Right atrium auricular region (tissue), 2 donors: ENCODE measurements at places on chromosomes 3 and 15. TPM values are rescaled to one million over a fixed set of nuclear protein-coding genes. Genes with fewer than 3 reads are reported as not detected.

LNP1 gene
- 5.4 TPM for total RNA-seq

GRCh38 chr3:39183211-39184080, 8.9 kb downstream of the XIRP1 start:
- peaks cover 42% of the 10 kb centered on the region for H3K36me3 ChIP-seq
- H3K4me3 ChIP-seq = no peak overlapping the region
- no peaks in the 10 kb centered on the region for H3K4me1 ChIP-seq

DNA sequence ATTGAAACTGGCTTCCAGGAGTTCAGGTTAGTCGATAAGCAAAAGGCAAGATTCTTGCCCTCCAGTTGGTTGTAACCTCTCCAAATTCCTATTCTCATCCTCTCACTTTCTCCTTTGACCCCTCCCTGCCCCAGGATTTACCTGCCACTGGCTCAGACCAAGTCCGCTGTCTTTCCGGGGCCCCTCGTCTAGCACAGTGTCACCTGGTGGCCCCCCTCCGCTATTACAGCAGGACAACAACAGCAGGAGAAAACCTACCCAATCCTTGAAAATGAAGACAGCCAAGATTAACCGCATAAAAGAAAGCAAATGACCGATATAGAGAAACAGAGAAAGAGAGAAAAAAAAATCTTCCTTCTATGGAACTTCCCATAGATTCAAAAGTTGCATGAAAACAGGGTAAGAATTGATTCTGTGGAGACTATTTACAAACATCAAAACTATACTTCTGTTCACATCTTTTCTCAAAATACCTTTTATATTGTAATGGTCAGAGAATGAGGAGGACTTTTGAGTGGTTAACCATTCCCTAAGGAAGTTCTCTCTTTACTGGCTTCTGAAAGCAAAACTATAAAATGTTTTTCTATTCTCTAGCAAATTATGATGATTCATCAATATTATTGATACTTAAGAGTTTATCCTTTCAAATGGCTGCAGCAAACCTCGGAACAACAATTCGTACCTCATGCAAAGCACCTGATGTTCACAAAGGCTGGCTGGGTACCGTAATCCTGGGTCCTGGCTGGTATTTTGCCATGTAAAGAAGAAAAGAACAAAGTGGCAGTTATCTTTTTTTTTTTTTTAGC, 10.0 kb upstream of the ST8SIA2 start:
- no peak overlapping the region for H3K4me3 ChIP-seq
- DNase-seq = no peak
- no peaks in the 10 kb centered on the region for H3K36me3 ChIP-seq
- no peaks in the 10 kb centered on the region for H3K4me1 ChIP-seq
- no peak overlapping the region for H3K27ac ChIP-seq

GRCh38 chr15:42994546-42994945, 74.0 kb upstream of the TTBK2 start:
- no peak overlapping the region for H3K27ac ChIP-seq
- H3K27me3 ChIP-seq = no peaks in the 10 kb centered on the region
- H3K36me3 ChIP-seq = peaks cover 23% of the 10 kb centered on the region
- DNase-seq = no peak

IQCF5 gene
- total RNA-seq = not detected

DNA sequence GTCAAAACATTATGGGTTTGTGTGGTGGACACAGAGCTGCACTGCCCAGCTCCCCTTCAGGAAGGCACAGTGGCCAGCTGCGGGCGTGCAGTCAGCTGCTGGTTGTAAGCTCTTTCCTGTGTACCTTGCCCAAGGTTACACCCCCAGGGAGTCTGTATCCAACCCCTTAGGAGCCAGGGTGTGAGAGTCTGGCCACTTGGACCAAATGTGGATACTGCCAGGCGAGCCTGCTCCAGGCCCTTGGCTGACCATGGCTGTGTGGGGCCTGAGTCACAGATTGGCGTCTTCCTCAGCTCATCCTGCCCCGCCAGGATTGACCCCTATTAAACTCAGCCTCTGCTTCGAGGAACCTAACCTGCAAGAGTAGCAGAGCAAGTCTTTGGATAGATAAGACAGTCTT, 56.9 kb downstream of the ABHD5 start:
- H3K27me3 ChIP-seq = no peaks in the 10 kb centered on the region
- no peak for DNase-seq
- H3K27ac ChIP-seq = peak overlapping the region; percentile 22
- no peak overlapping the region for H3K4me3 ChIP-seq

EXD1 gene
- total RNA-seq = not detected

DNA sequence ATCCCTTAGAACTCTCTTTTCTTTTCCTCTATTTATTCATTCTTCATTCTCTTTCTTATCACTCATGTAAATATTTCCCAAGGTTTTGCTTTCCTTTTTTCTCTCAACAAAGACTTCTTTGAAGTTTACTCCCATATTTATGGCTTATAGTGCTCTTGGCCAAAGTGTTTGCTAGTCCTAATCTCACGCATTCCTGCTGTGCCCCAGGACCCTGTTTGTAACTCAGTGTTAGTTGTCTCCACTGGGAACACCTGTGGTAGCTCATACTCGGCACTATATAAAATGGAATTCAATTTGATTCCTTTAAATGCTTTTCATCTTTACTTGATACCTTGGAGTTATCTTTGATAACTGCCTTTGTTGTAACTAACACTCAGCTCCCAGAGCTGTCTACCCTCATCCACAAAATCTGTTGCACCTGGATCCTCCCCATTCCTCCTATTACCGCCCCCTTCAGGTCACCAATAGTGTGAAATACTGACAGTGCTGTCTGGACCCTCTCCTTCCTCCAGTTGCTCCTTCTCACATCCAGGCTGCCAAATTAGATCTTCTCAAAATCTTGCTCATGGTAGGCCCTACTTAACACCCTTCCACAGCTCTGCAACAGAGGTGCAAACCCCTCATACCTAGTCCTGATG, 76.8 kb downstream of the TIGIT start:
- DNase-seq = no peak
- H3K4me3 ChIP-seq = no peak overlapping the region
- H3K4me1 ChIP-seq = peaks cover 27% of the 10 kb centered on the region
- no peaks in the 10 kb centered on the region for H3K27me3 ChIP-seq

DNA sequence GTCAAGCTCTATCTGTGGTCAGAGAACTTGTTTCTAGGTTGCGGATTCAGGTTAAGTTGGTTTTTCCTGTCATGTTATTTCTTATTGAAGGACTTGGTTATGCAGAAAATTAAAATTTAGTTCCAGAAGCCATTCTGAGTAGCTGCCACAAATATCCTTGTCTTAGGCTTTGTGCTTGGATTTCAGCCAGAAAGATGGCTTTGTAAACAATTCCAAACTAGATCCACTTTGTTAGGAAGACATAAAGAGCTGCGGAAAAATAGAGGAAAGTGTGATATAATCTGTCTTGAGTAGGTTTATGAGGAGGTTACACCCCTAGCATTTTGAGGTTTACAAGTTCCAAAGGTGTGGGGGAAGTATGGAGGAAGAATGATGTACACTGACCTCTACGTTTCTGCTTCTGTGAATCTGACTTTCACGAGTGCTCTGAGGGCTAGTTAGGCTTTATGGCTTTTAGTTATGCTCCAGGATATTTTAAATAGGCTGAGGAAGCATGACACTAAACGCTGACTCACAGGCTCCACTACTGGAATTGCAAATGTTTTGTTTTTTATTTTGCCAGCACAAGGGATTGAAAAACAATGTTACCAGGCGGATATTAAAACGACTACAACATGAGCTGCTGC, 46.3 kb upstream of the UTS2B start:
- no peak for DNase-seq
- H3K27ac ChIP-seq = peak overlapping the region; percentile 56
- H3K4me3 ChIP-seq = no peak overlapping the region
- peaks cover 31% of the 10 kb centered on the region for H3K36me3 ChIP-seq

GRK7 gene
- total RNA-seq = not detected

SLC12A1 gene
- total RNA-seq = not detected

GRCh38 chr3:103786296-103786695, 1351.5 kb downstream of the ZPLD1 start:
- H3K27me3 ChIP-seq = no peaks in the 10 kb centered on the region
- H3K27ac ChIP-seq = no peak overlapping the region

GRCh38 chr3:78497021-78497420, 1270.8 kb downstream of the ROBO1 start:
- DNase-seq = no peak
- H3K27me3 ChIP-seq = no peaks in the 10 kb centered on the region
- no peak overlapping the region for H3K27ac ChIP-seq
- H3K4me3 ChIP-seq = no peak overlapping the region
- H3K4me1 ChIP-seq = no peaks in the 10 kb centered on the region

TMEM45A gene
- total RNA-seq = 14.3 TPM

GOLGA8S gene
- total RNA-seq = 0.31 TPM

DNA sequence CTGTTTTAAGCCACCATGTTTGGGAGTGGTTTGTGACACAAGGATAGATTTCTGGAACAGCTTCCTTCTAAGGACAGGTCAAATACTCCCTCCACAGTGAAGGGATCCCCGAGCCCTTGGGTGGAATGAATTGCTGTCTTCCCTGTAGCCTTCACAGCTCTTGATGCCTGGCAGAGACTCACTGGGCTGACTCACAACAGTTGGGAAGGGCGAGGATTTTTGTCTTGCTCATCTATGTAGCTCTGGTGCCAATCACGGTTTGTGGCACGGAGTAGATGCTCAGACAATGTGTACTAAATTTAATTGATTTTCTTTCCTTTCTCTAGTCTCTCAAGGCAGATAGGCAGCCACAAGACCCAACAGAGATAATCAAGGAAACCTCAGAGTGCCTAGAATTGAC, 27.0 kb downstream of the CRYGS start:
- no peaks in the 10 kb centered on the region for H3K36me3 ChIP-seq
- H3K4me1 ChIP-seq = no peaks in the 10 kb centered on the region
- H3K4me3 ChIP-seq = no peak overlapping the region
- no peaks in the 10 kb centered on the region for H3K27me3 ChIP-seq
- no peak for DNase-seq

DNA sequence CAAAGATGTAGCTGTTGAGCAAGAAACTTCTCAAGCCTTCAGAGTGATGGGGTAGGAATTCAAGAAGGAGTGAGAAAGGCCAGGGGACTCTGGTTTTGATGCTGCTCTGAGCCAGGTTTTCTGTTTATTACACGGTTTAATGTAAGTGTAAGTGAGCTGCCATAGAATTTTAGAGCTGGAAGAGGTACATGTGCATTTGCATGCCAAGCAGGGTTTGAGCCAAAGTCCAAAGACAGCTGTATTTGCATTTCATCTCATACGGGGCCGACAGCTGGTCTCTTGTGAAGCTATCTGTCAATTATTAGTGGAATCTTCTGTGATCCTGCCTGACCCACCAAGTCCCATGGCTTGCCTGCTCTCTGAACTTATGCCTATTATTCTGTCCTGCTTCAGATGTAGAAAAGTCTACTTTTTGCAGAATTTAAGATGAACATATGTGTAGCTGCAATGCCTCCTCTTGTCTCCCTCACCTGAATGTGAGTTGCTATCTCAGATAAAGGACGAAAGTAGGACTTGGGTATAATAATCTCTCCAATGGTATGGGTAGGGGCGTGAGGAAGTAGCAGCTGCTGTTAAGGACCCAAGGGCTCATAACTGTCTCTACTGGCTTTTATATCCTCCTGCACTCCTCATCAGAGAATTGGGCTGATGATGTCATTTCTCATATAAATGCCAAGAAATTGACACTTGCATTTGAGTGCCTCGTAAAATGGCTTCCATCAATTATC, 160.0 kb downstream of the SQOR start:
- H3K4me1 ChIP-seq = no peaks in the 10 kb centered on the region
- H3K27ac ChIP-seq = no peak overlapping the region
- DNase-seq = no peak
- H3K4me3 ChIP-seq = no peak overlapping the region

SLCO2A1 gene
- 15.1 TPM for total RNA-seq

- H3K27ac ChIP-seq = no peak overlapping the region
- no peak overlapping the region for H3K4me3 ChIP-seq
- no peaks in the 10 kb centered on the region for H3K36me3 ChIP-seq
- H3K4me1 ChIP-seq = no peaks in the 10 kb centered on the region
Observed at GRCh38 chr3:113232342-113232741, 21.0 kb downstream of the BOC start.

IGDCC3 gene
- total RNA-seq = not detected

GALNT15 gene
- total RNA-seq = 83.1 TPM

ARGFX gene
- total RNA-seq = not detected

MEX3B gene
- total RNA-seq = 2.4 TPM

HCLS1 gene
- total RNA-seq = 9.6 TPM

- H3K27ac ChIP-seq = peak overlapping the region; percentile 68
- no peaks in the 10 kb centered on the region for H3K36me3 ChIP-seq
- no peak for DNase-seq
- H3K27me3 ChIP-seq = no peaks in the 10 kb centered on the region
- H3K4me3 ChIP-seq = peak overlapping the region; percentile 47
Observed at GRCh38 chr3:129686941-129687340, 80.5 kb upstream of the PLXND1 start.

GRCh38 chr3:14426305-14426620, 23.9 kb downstream of the SLC6A6 start:
- H3K4me3 ChIP-seq = no peak overlapping the region
- H3K36me3 ChIP-seq = no peaks in the 10 kb centered on the region
- H3K27me3 ChIP-seq = no peaks in the 10 kb centered on the region

RASL12 gene
- total RNA-seq = 183 TPM

DNA sequence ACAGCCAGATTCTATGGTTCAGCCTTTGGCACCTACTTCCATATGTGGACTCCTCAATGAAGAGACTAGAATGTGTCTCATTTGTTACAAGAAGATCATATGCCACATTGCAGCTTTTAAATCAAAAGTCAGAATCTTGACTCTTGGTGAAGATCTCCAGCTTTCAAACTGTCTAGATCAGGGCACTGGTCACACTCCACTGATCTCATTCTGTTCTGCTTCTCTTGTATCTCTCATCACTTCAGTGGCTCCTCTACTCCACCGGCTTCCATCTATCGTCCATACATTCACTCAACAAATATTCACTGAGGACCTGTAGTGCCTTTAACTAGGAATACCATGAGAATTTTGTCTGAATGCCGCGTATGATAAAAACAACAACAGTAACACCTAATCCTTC, 203.3 kb upstream of the LPP start:
- DNase-seq = no peak
- H3K36me3 ChIP-seq = no peaks in the 10 kb centered on the region
- H3K27me3 ChIP-seq = no peaks in the 10 kb centered on the region
- H3K4me3 ChIP-seq = no peak overlapping the region
- H3K27ac ChIP-seq = peak overlapping the region; percentile 70

CPEB1 gene
- 3.3 TPM for total RNA-seq

GLDN gene
- total RNA-seq = 1.9 TPM

ZNF609 gene
- total RNA-seq = 23.7 TPM

DNA sequence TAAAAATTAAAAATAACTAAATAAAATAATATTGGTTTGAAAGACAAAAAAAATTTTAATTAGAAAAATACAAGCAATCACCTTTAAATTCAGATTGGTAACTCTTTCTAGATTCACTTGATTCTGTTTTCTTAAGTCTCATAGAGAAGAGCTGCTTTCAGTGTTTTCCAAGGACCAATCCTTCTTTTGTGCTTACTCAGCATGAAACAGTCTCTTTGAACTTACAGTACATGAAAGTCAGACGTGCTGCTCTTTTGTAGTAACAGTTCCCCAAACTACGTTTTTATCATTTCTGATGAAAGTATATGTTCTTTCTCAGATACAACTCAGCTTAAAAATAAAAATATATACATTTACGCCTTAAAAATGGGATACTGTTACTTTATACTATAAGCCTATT, 171.9 kb upstream of the CCDC54 start:
- H3K36me3 ChIP-seq = no peaks in the 10 kb centered on the region
- DNase-seq = no peak
- H3K4me1 ChIP-seq = peaks cover 34% of the 10 kb centered on the region
- no peak overlapping the region for H3K27ac ChIP-seq
- no peaks in the 10 kb centered on the region for H3K27me3 ChIP-seq
